ENCODE measurements at places on chromosomes 6 and 20.

DNA sequence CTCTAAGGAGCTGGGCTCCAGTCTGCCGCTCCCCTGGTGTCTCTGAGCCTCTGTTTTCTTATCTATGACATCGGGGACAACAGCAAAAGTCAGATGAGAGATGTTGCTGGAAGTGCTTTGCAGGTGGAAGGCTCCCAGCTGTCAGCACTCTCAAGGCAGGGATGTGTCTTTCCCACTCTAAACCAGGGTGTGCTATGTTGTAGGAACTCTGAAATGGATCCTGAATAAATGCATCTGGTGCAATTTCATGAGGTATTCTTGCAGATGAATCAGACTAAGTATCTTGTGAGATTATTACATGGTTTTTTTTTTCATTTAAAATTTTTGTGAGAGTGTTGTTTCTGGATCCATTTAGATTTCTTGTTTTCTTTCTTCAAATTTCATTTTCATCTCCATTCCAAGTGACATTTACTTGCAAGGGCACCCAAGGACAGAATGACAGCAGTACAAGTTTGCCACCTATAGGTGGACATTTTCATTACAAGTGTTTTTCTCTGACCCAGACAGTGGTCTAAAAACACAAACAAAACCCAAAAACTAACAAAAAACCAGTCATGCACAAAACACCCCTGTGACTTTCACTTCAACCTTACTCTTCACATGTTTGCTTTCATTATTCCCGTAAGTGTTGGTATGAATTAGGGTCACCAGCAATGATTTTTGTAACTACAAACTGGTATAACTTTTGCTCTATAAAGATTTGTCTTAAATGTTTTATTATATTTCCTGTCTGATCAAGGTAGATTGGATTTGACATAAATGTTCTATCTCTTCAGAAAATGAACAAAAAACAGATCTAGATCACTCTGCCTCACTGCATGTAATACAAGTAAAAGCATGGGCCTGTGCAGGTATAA is 14.7 kb upstream of the SIM1 start:
- peak; percentile 19 for DNase-seq

GRCh38 chr20:63268256-63268655 is 4.4 kb upstream of the ARFGAP1 start:
- no peak for DNase-seq

GRCh38 chr20:49928411-49929141 is 7.6 kb upstream of the RNF114 start:
- peak; percentile 64 for DNase-seq

GRCh38 chr6:19391926-19392325 is 445.2 kb upstream of the ID4 start:
- no peak for DNase-seq

- no peak for DNase-seq
These were observed 608.1 kb downstream of the TENT5A start for GRCh38 chr6:81144346-81144745.

- DNase-seq, result no peak
These were observed 86.0 kb downstream of the PTPN1 start for GRCh38 chr20:50595988-50596693.

GRCh38 chr6:56050530-56051201 is 175.3 kb upstream of the BMP5 start:
- DNase-seq, result no peak

DNA sequence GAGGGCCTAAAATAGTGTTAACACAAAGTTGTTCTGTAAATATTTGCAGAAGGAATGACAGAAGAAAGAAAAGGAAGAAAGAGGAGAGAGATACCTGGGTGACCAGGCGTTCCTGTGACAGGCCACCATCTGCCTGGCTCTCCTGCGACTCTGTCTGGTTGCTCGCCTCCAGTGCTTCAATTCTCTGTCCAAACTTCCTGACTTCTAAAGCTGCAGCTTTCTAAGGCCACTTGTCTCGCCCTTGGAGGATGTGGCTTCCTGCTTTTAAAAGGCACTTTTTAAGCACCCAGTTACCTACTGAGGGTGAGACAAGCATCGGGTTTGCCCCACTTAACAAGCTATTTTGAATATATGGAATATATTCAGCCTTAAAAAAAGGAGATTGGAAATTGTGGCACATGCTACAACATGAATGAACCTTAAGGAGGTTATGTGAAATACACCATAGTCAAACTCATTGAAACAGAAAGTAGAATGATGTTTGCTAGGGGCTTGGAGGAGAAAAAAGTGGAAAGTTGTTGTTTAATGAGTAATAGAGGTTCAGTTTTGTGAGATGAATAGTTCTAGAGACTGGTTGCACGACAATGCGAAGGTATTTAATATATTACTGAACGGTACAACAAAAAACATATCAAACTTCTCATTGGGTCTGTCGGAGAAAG is 32.8 kb downstream of the VIP start:
- DNase-seq, result no peak

DNA sequence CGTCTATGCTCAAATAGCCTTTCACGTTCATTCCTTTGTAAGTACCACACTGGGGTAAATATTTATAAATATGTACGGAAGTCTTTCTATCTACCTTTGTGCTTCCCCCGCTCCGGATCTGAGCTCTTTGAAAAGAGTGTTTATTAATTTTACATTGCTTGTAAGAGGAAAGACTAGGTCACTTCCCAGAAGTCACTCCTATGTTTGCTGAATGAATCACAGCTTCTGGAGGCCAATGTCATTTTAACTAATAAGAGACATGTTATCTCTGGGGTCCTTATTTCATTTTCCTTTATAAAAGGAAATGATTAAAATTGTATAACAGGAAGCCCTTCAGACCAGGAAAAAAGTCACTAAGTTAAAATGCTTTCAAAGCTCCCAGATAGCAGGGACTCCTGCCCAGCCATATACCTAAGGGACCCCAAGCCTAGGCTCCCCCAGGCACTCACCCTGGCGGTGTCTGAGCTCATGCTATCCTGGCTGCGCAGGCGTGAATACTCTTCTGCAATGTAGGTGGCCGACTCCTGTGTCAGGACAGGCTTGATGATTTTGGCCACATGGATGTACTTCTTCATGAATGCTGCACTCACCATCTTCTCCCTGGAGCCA is 12.6 kb downstream of the MCM3 start:
- DNase-seq, result no peak

- no peak for DNase-seq
These were observed 133.5 kb upstream of the CLDN20 start for GRCh38 chr6:155130161-155130853.

GRCh38 chr20:61588411-61589385 is 336.6 kb downstream of the CDH4 start:
- DNase-seq, result peak; percentile 59

DNA sequence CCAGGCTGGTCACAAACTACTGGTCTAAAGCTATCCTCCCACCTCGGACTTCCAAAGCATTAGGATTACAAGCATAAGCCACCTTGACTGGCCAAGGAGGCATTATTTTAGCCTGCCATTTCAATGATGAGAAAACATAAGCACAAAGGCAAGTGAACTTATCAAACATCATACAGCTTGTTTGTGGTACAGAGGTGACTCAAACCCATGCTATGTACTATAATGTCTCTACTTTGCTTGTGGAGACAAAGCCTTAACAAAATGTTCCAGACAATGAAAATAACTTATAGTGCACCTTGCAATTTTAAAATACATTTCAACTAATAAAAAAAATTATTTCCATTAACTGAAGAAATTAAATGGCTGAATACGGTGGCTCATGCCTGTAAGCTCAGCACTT is 26.2 kb downstream of the HDAC2 start:
- no peak for DNase-seq

- DNase-seq, result no peak
These were observed 3.7 kb downstream of the OGFR start for GRCh38 chr20:62808211-62808865.

DNA sequence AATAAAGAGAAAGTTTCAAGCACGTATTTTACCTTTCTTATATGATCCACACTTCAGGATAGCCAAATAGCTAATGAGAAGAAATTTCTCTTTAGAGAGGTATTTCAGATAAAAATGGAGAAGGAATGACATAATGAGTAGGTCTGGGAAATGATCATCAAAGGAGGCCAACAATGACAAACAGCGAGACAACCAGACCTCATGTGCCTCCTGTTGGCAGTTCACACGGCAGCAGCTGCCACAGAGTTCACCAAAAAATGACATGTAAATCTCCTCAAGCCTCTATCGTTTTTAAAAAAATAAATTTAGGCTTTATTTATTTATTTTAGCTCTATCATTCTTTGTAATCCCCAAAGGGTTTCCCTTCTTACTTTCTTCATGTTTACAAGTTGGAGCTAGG is 47.7 kb downstream of the SLC2A12 start:
- no peak for DNase-seq

- no peak for DNase-seq
These were observed 62.2 kb downstream of the PHACTR3 start for GRCh38 chr20:59666586-59666985.

GRCh38 chr6:119237177-119237715 is 112.3 kb downstream of the MAN1A1 start:
- no peak for DNase-seq

- DNase-seq, result no peak
These were observed 22.1 kb downstream of the MDGA1 start for GRCh38 chr6:37675606-37676005.

DNA sequence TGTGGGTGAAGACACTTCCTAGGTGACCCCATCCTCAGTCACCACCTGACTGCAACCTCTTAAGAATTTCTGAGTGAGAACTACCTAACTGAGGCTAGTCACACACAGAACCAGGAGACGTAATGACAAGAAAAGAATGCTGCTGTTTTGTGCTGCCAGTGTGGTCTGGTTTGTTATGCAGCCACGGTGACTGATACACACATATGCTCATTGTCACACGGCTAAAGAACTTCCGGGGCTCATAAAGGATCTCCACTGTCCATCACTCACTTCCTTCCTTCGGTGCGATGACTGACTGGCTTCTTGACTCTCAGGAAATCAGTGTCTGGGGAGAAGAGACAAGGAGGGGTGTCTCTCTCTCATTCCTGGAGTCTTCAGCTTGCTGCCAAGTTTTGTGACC is 88.0 kb downstream of the SLC24A3 start:
- no peak for DNase-seq

GRCh38 chr6:125236536-125237327 is 65.0 kb downstream of the HDDC2 start:
- DNase-seq, result no peak
